ENCODE measurements at places on chromosomes 5 and 9.

GRCh38 chr9:13049223-13049622, 230.3 kb downstream of the MPDZ start:
- DNase-seq: no peak

- no peak for DNase-seq
These were observed 31.1 kb downstream of the MEGF9 start for GRCh38 chr9:120683150-120683549.

GRCh38 chr9:91261417-91261816, 100.3 kb downstream of the AUH start:
- no peak for DNase-seq

DNA sequence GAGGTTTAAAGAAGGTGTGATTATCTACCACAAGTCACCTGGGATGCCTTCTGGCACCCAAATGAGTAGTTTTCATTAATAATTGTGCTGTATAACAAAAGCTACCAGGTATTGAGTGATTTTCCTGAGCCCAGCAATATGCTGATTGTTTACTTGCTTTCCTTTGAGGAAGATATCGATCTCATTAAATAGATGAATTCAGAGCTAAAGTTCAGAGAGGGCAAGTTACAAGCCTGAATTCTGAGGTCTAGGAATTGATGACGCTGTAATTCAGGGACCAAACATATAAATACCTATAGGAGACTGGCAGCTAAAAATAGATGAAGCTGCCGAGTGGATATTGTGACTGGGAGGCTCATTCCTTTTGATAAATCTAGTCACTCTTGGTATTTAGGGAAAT, 1.1 kb downstream of the ERCC6L2 start:
- no peak for DNase-seq

- DNase-seq: no peak
These were observed 226.6 kb downstream of the SNX18 start for GRCh38 chr5:54743997-54744788.

GRCh38 chr9:27573634-27574590, 631 bp upstream of the C9orf72 start:
- no peak for DNase-seq

DNA sequence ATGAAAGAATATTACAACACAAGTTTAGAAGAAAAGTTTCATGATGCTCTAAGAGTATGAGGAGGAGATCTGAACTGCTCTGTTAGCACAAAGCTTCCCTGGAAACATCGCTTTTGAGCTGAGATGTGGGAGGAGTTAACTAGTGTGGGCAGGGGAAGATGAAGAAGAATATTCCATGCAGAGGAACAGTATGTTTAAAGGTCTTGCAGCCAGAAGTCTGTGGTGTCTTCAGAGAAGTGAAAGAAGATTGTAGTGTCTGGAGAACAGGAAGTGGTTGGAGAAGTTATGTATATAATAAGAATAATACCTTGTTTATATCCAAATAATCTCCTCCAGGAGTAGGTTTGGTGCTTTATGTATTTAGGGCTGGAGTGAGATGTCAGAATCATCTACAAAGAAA, 406.7 kb downstream of the MAN2A1 start:
- DNase-seq: no peak

- no peak for DNase-seq
These were observed 12.0 kb downstream of the SEMA6A start for GRCh38 chr5:116562669-116563068.

DNA sequence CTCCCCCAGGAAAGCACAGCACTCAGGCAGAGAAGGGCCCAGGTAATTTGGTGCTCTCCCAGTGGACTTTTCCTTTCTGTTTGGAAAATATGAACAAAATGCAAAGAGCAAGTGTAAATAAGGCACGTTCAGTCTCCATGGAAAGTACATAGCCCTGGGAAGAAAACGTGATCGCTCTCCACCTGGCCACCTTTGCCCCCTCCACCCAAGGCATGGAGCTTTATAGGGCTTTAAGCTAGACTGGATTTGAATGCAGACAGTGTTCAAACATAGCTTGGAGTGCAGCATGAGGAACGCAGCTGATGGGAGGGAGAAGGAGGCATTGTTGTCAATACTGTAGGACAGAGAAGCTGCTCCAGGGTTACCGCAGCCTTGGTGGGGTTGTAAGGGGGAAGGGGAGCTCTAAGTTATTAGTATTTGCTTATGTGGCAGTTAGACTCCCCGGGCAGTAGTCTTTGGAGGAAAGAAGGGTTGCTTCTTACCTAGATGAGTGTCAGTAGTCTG, 500.2 kb downstream of the SPOCK1 start:
- no peak for DNase-seq

- DNase-seq: no peak
These were observed 125.4 kb downstream of the PSAT1 start for GRCh38 chr9:78422309-78422708.

- no peak for DNase-seq
These were observed 117.1 kb upstream of the DAB2 start for GRCh38 chr5:39541920-39542319.

DNA sequence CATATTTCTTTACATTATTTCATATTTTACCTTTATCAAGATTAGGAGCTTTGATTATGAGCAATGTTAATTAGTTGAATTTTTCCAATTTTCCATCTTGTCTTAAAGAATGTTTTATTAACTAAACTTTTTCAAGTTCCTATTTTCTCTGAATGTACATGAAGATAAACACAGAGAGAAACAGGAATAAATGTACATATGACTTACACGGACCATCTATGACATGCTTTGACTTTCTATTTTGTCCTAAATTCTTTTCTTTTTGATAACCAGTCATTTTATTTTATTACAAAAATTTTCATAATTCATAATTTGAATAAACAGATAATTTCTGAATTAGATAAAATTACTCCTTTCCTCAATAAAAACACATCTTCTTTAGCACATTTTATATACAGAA, 1038.8 kb upstream of the ARRDC3 start:
- no peak for DNase-seq

DNA sequence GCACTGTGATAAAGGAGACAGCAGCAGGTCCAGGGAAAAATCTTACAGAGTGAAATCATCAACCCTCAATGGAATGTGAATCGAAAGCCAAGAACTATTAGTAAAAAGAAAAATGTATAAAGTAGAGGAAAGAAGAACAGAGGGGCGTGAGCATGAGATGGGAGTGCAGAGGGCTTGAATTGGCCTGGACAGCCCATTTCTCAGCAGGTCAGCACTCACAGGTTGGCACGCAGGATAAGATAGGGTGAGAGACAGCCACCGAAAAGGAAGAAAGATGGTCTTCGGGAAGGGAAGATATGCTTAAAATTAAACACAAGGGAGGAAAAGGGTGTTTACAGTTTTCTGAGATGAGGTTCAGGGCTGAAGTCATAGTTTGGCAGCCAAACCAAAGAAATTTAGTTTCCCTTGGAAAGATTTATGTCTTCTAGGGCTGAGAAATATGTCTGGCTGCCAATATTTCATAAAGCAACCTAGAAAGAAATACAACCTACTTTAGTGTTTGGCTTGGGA, 524.7 kb downstream of the SPATA31D1 start:
- DNase-seq: no peak

GRCh38 chr5:180553530-180553929, 37.8 kb downstream of the SCGB3A1 start:
- no peak for DNase-seq
